ENCODE measurements at places on chromosomes 2 and 18.

- DNase-seq, result no peak
Measured at GRCh38 chr2:150888337-150888736, 373.3 kb downstream of the RBM43 start.

- DNase-seq, result no peak
Measured at GRCh38 chr2:50623244-50623643, 408.7 kb downstream of the NRXN1 start.

DNA sequence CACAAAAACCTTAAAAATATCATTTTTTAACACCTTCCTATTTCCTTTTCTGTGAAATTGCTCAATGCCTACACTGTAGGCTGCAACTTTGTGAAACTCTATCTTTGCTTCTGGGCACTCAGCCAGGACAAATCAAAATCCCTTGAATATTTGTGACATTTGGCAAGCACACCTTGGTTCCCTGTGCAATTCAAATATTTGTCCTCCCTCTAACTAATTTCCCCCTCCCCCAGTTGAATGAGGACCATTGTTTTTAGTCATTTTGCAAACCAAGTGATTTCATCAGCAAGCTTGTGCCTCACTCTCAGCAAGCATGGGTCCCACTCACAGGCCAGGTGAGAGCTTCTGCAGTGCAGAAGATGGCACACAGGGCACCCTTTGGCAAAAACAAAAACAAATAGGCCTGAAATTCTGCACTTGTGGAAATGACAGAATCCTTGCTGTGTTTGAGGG lies 541.5 kb downstream of the CNTNAP5 start:
- no peak for DNase-seq

- DNase-seq, result no peak
Measured at GRCh38 chr2:174332217-174332963, 2.4 kb upstream of the SP9 start.

GRCh38 chr2:219408631-219409030 lies 9.5 kb upstream of the DES start:
- DNase-seq, result no peak

GRCh38 chr2:202091476-202091875 lies 18.4 kb downstream of the KIAA2012 start:
- no peak for DNase-seq

DNA sequence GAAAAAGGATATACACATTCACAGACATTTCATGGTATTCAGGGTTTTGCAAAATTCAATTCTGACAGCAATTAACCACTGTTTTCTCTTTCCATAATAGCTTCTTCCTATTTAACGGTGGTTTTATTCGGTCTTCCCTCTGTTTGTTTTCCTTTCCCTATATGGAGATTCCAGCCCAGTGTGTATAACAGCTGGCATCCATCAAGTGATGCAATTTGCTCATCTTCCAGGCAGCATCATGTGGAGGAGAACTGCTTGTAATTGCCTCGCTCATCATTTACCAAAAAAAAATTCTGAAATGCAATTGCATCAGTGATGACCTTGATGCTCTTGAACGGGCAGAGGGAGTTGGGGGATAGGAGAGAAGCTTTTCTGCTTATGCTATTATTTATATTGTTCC lies 165.9 kb upstream of the PGAP1 start:
- DNase-seq, result no peak

- DNase-seq, result no peak
Measured at GRCh38 chr2:60331115-60331809, 222.2 kb downstream of the BCL11A start.

- no peak for DNase-seq
Measured at GRCh38 chr2:16033032-16033293, 92.6 kb downstream of the MYCN start.

GRCh38 chr2:148237911-148238310 lies 217.0 kb downstream of the MBD5 start:
- DNase-seq, result no peak

- no peak for DNase-seq
Measured at GRCh38 chr2:7956126-7956689, 725.6 kb upstream of the ID2 start.

- DNase-seq, result no peak
Measured at GRCh38 chr18:10936176-10937053, 213.0 kb downstream of the PIEZO2 start.

- DNase-seq, result peak; percentile 91
Measured at GRCh38 chr2:196239622-196240587, 68.5 kb upstream of the STK17B start.

- DNase-seq, result no peak
Measured at GRCh38 chr18:63303547-63303946, 16.0 kb downstream of the BCL2 start.

GRCh38 chr2:177523781-177524180 lies 131.2 kb downstream of the AGPS start:
- no peak for DNase-seq

- DNase-seq, result peak; percentile 67
Measured at GRCh38 chr2:216690853-216691741, 4.3 kb downstream of the IGFBP5 start.

- no peak for DNase-seq
Measured at GRCh38 chr2:50594233-50594632, 437.7 kb downstream of the NRXN1 start.

DNA sequence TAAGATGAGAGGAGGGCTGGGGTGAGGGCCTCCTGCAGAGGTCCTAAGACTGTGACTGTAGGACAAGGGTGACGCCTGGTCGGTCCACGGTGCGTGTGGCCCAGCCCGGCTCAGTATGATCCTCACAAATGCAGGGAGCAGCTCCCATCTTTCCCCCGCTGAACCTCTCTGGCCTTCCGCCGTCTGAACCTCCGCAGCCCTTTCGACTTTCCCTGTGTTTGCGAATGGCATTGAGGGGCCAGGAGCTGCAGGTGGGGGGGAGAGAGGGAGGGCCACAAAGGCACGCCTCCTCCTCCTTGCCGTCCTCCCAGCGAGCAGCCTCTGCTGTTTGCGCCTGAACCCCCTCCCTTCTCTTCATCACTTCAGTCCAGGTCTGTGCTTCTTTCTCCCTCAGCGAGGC lies 68.6 kb upstream of the PXDN start:
- no peak for DNase-seq

GRCh38 chr18:11817229-11817628 lies 34.0 kb upstream of the CHMP1B start:
- DNase-seq, result no peak

- no peak for DNase-seq
Measured at GRCh38 chr2:65159906-65160305, 30.0 kb upstream of the RAB1A start.

GRCh38 chr18:78642296-78642951 lies 337.2 kb upstream of the SALL3 start:
- no peak for DNase-seq

GRCh38 chr2:125516496-125517109 lies 1139.4 kb upstream of the GYPC start:
- peak; percentile 6 for DNase-seq

GRCh38 chr18:59460072-59460420 lies 101.0 kb upstream of the LMAN1 start:
- DNase-seq, result no peak

- DNase-seq, result peak; percentile 64
Measured at GRCh38 chr18:23964282-23965238, 50.0 kb upstream of the TTC39C start.

DNA sequence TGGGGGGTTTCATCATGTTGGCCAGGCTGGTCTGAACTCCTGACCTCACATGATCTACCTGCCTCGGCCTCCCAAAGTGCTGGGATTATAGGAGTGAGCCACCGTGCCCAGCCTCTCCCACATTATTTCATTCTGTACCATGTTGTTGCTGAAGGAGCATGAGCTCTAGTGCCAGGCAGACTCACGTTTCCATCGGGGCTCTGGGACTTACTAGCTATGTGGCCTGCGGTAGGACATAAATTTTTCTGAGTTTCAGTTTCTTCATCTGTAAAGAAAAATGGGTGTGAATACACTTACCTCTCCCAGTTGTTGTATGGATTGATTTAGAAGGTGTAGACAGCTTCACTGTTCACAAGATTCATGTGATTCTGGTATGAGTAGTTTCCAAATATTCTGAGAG lies 30.8 kb upstream of the CCL20 start:
- peak; percentile 13 for DNase-seq

DNA sequence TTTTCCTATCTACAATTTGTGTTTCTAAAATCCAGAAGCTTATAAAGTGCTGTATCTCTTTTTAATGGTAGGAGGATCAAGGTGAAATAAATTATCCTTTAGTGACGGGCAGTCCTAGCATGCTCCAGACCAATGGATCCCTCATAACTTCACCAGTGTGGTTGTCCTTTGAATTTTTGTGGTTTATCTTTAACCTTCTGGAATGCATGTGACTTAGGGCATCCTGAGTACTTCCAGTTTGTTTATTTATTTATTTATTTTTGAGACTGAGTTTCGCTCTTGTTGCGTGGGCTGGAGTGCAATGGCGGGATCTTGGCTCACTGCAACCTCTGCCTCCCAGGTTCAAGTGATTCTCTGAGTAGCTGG lies 40.4 kb downstream of the NUP35 start:
- no peak for DNase-seq

DNA sequence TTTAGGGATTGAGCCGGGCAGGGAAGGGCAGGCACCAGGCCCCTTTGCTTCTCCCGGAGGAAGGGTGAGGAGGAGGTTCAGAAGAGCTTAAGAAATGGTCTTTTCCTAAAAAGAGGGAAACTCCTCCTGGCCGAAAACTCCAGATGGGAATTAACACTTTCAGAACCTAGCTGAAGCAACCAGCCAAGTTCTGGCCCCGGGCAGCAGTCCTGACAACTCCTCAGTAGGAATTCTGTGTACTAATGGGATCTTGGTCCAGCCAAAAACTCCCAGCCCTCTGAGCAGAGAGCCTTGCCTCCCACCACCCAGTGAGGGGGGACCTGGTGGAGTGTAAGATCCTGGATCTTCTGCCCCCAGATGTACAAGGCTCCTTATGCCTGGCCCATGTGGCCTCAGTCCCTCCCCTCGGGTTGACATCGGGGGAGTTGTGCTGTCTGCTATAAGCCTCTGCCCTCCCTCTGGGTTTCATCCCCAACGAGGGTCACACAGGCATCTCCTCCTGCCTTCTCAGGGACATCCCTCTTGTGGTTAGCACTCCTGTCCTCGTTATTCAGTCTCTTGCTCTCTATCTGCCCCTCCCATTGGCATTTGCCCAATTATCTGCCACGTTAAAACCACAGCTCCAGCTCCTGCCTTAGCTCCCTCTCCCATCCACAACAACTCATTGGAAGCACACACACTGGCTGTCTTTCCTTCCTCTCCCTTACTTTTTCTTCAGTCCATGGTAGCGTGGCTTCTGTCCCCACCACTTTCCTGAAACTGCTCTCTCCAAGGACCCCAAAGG lies 184.6 kb downstream of the CYP26B1 start:
- DNase-seq, result no peak

DNA sequence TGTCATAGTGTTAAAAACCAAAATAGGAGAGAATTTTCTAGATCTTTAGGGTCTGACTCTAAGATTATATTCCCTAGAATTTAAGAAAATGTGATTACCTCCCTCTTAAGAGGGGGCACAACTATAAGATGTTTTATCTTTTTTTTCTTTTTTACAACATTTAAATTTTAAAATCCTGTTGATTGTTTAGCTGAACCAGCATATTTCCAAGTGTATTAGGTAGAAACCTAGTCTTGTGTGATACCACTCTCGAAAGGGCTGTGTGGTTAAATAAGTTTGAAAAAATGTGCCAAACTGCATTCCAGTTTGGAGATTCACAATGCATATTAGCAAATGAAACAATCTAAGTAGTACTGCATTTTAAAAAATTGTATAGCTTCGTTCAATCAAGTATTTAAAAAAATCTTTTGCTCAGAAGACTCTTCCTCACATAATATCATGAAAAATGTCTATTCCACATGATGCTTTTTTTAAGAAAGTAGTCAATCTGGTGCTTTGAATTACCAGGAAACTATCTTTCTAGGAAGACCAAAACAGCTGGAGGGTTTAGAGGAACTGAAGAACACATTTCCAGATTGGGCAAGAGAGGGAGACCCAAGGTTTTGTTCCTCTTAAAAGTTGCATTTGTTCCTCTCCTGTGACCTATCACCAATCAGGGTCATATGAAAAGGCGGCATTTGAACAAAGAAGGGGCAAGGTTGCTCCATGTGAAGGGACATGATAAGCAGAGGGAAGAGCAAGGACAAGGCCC lies 98.8 kb downstream of the DPP4 start:
- DNase-seq, result no peak

GRCh38 chr18:49878567-49879270 lies 65.4 kb upstream of the ACAA2 start:
- no peak for DNase-seq

DNA sequence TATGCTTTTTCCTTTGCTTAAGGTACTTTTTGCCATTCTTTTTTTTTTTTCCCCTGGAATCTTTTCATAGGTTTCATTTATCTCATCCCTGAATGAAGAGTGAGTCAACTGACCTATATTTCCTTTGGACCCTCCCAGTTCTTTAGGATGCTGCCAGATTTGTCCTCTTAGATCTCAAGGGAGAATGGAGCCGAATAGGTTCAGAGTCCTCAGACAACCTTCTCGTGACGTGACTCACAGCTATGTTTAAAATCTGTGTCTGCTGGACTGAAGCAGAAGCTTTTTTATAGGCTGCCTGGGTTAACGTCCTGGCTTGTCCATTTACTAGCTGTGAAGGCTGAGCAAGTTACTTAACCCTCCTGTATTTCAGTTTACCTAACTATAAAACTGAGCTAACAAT lies 358.6 kb downstream of the DLGAP1 start:
- no peak for DNase-seq

- DNase-seq, result no peak
Measured at GRCh38 chr2:233428438-233428837, 74.1 kb downstream of the DGKD start.

GRCh38 chr2:234290671-234291070 lies 206.2 kb downstream of the ARL4C start:
- peak; percentile 88 for DNase-seq

DNA sequence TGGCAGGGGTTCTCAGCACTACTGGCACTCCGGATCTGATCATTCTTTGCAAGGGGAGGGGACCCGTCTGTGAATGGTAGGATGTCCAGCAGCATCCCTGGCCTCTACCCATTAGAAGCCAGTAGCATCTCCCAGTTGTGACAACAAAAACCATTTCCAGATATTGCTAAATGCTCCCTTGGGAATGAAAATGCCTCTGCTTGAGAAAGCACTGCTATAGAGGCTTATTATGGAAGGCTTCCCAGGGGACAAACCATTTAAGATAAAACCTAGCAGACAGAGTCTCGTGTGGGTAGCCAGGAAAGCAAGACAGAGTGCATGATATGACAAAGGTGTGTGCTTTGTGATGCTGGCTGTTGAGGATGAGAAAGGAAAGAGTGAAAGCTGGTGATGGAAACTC lies 273.7 kb downstream of the TMX3 start:
- no peak for DNase-seq

All from activated CD4-positive, alpha-beta T cell treated with anti-CD3 and anti-CD28 coated beads for 36 hours (primary cell).